Esophagus mucosa (tissue), 1 donor: ENCODE measurements at places on chromosomes 5 and 9.
A peak's percentile ranks its signal among the peaks of the same experiment; 100 is the strongest.

- no peak for ATAC-seq
These were observed 40.6 kb downstream of the FAM219A start for GRCh38 chr9:34417734-34418133.

DNA sequence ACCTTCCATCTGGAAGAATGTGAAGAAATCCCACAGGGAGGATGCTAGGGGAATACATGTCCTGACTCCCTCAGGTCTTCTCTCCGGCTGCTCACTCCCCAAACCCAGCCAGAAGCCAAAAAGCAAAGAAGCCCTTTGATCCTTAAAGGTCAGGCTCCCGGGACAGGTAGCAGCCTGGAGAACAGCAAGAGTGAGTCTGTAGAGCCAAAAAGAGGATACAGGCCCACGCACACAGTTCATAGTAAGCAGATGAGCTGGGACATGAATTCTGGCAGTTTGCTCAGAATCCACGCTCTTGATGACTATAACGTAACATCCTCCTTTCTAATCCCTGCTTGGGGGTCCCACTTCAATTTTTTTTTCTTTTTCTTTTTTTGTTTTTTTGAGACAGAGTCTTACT is 72.0 kb upstream of the SLC44A1 start:
- ATAC-seq = no peak

GRCh38 chr5:150217873-150218692 is 28.2 kb downstream of the SLC6A7 start:
- ATAC-seq = peak; percentile 87

GRCh38 chr5:58469896-58470295 is 10.0 kb upstream of the PLK2 start:
- ATAC-seq = no peak

DNA sequence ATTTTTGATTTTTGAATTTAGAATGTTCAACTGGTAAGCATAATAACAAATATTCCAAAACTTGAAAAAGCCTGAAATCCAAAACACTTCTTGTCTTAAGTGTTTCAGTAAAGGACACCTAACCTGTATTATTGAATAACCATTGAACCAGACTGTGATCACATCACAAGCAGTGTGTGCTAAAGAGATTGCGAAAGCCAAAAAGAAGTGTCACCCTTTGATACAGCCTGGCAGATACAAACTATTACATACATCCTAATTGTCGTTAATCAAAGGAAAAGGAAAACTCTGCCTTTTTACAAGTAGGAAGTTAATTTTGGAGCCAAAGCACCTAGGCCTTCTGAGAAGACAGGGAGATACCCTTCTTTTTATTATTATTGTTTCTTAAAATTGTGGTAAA is 8.4 kb upstream of the FAM120AOS start:
- ATAC-seq = no peak

DNA sequence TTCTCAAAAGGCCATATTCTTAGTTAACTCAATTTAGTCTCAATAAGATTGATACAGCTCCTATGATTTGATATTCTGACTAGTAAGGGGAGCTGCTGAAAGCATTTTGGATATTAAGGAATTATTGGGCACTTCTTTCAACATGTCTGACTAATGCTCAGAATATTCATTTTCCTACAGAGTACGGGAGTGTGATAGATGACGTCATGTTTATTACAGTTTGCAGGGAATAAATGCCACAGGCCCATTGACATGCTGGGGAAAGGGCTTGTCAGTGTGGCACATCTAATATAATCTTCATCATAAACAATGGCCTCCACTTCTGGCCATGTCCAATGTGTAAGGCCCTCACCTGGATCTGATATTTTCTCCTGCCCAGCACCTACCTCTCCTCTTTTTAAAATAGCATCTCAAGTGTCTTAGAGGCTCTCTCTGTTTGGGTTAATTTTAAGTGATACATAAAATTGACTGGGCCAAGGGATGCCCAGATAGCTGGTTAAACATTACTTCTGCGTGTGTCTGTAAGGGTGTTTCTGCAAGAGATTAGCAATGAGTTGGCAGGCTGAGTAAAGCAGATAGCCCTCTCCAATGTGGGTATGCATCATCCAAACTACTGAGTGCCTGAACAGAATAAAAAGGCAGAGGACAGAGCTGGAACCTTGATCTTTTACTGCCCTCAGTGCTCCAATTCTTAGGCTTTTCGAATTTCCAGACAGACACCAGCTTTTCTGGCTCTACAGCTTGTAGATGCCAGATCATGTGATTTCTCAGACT is 99.3 kb downstream of the SLC24A2 start:
- ATAC-seq = peak; percentile 52

DNA sequence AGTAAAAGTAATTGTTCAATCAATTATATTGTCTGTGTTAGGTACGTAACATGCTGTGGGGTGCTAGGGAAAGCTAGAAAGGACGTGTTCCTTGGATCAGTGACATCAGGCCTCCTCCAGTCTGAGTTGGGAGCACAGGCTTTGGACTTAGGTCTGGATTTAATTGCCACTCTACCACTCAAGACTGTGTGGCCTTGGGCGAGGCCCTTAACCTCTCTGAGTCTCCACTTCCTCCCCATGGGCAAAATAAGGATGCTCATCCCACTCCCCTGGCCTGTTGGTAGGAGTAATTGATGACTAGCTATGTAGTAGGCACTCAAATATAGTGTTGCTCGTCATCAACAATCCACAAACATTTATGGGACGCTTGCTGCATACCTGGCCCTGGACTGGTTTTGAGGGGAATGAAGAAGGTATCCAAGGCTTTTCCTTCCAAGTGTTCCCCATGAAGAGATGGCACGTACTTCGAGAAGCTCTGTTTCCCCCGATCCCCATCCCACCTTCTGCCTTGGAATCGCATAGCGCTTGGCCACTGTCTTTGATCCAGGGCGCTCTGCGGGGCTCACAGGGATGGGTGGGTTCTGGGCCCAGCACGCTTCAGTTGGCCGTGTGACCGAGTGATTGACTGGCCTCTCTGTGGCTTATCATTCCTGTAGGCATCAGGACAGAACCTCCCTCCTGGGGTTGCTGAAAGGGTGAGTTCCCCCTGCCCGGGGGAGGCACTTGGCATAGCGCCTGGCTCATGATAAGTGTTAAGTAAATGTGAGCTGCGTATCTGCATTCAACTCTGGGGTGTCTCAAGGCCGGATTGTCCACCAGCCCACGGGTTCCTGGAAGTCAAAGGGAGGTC is 8.1 kb downstream of the FGF18 start:
- no peak for ATAC-seq

GRCh38 chr9:83270116-83270515 is 207.2 kb upstream of the RASEF start:
- no peak for ATAC-seq

DNA sequence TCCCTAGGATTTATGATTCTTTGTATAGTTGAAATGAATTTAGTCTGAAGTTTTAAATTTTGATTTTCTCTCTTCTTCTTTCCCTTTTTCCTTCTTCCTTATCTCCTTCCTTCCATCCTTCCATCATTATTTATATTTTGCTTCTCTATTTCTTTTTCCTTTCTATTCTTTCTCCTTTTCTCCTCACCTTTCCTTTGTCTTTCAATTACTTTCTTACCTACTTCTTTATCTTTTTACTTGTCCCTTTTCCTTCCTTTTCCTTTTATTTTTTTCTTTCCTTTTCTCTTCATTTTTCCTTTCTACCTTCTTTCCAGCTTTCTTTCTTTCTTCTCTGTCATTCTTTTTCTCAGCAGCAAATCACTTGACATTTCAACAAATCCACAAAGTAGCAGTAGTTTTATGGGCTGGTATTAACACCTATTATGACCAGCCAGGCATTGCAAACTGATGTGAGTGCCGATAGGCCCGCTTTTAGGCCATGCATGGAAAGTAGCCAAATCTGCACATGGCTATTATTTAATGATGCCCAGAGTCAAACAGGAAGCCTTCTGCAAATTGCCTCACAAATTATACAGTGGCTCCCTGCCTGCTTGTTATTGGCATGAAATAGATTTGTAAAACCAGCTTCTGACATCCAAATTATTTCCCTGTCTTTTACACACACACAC is 37.1 kb upstream of the NR3C1 start:
- no peak for ATAC-seq

- peak; percentile 61 for ATAC-seq
These were observed 234.3 kb upstream of the ANKH start for GRCh38 chr5:15105799-15106393.

- ATAC-seq = no peak
These were observed 88.4 kb downstream of the GALNT10 start for GRCh38 chr5:154278908-154279307.
